ENCODE measurements at places on chromosomes 11 and 22.

- 0 out of 2 replicates have a peak, but pooled peaks cover 2% of the 10 kb centered on the region for H3K27me3 ChIP-seq
- peaks cover 19% of the 10 kb centered on the region for H3K4me1 ChIP-seq
- no peak overlapping the region for H3K27ac ChIP-seq
These were observed 61.1 kb downstream of the NFAM1 start for GRCh38 chr22:42371099-42371498.

DNA sequence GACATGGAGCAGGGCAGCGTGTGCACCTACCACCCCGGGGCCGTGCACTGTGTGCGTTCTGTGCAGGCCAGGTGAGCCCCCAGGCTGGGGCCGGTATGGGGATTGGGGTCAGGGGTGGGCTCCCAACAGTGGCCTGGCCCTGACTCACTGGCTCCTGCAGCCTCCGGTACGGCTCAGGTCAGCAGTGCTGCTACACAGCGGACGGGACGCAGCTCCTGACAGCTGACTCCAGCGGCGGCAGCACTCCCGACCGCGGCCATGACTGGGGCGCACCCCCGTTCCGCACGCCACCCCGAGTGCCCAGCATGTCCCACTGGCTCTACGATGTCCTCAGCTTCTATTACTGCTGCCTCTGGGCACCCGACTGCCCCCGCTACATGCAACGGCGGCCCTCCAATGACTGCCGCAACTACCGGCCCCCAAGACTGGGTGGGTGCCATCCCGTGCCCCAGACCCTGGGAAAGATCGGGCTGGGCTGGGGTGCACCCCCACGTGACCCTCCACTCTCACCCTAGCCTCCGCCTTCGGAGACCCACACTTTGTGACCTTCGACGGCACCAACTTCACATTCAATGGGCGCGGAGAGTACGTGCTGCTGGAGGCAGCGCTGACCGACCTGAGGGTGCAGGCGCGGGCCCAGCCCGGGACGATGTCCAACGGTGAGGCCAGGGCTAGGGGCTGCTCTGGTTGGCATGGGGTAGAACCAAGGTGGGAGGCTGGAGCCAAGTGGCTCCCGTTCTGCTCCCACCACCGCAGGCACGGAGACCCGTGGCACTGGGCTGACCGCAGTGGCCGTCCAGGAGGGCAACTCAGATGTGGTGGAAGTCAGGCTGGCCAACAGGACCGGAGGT is 4.4 kb downstream of the SUSD2 start:
- H3K4me1 ChIP-seq, result peaks cover 8% of the 10 kb centered on the region
- H3K4me3 ChIP-seq, result no peak overlapping the region
- H3K27ac ChIP-seq, result no peak overlapping the region
- DNase-seq, result no peak

- no peaks in the 10 kb centered on the region for H3K27me3 ChIP-seq
- H3K4me3 ChIP-seq, result no peak overlapping the region
- no peak for DNase-seq
- no peak overlapping the region for H3K27ac ChIP-seq
These were observed 81.9 kb downstream of the LRRC32 start for GRCh38 chr11:76588455-76589325.

DNA sequence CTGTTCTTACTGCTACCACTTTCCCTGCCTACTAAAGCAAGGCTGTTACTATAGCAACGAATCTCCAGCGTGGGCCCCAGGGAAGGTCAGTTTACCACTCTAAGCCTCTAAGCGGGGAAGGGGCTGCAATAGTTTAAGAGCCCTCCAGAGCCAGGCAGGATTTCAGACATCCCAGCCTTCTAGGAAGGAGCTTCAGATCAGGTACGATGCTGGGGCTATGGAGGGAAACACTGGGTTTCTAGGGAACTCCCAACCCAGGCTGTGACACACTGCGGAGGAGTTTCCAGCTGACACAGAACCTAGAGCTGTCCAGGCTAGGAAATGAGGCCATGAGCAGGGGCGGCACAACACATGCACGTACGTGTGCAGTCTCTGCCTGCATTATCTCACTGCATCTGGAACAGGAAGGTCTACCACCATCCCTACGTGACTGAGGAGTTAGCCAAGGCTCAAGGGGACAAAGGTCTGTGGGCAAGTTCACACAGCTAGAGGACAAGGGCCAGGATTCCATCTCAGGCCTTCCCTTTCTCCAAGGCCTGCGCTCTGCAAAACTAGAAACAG is 20.4 kb downstream of the HPS4 start:
- H3K27ac ChIP-seq, result no peak overlapping the region
- no peak for DNase-seq
- H3K4me1 ChIP-seq, result 0 out of 2 replicates have a peak, but pooled peaks cover 7% of the 10 kb centered on the region
- no peaks in the 10 kb centered on the region for H3K27me3 ChIP-seq
- peaks cover 28% of the 10 kb centered on the region for H3K36me3 ChIP-seq
- H3K4me3 ChIP-seq, result no peak overlapping the region

GRCh38 chr11:121236115-121237001 is 56.2 kb upstream of the SC5D start:
- no peaks in the 10 kb centered on the region for H3K27me3 ChIP-seq
- no peak overlapping the region for H3K4me3 ChIP-seq
- no peak for DNase-seq
- H3K4me1 ChIP-seq, result peaks cover 5% of the 10 kb centered on the region
- no peak overlapping the region for H3K27ac ChIP-seq

DNA sequence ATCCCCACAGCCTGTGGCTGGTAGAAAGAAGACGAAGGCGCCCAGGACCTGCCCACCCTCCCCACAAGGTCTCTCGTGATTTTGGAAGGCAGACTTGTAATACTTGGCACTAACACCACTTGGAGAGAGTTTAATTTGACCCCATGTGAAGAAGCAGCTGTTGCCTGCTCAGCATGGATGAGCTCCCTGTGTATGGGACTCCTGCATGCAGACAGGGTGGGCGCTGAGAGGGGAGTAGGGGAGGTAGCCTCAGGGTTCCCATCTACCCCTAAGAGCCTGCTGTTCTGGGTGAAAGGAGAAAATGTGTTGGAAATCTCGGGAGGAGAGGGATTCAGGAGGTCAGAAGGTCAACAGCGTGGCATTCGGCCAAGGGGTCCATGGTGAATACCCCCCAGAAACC is 625.9 kb downstream of the TBC1D22A start:
- no peak overlapping the region for H3K4me3 ChIP-seq
- no peak for DNase-seq
- H3K4me1 ChIP-seq, result no peaks in the 10 kb centered on the region
- no peaks in the 10 kb centered on the region for H3K36me3 ChIP-seq
- H3K27me3 ChIP-seq, result no peaks in the 10 kb centered on the region
- H3K27ac ChIP-seq, result no peak overlapping the region

GRCh38 chr22:43928468-43928867 is 4.9 kb downstream of the PNPLA3 start:
- H3K27ac ChIP-seq, result no peak overlapping the region
- DNase-seq, result no peak
- no peaks in the 10 kb centered on the region for H3K36me3 ChIP-seq
- H3K27me3 ChIP-seq, result no peaks in the 10 kb centered on the region
- no peak overlapping the region for H3K4me3 ChIP-seq

GRCh38 chr11:66240781-66241136 is 27.7 kb upstream of the RAB1B start:
- no peak overlapping the region for H3K4me3 ChIP-seq
- no peak for DNase-seq
- peaks cover 10% of the 10 kb centered on the region for H3K36me3 ChIP-seq
- H3K27me3 ChIP-seq, result no peaks in the 10 kb centered on the region

DNA sequence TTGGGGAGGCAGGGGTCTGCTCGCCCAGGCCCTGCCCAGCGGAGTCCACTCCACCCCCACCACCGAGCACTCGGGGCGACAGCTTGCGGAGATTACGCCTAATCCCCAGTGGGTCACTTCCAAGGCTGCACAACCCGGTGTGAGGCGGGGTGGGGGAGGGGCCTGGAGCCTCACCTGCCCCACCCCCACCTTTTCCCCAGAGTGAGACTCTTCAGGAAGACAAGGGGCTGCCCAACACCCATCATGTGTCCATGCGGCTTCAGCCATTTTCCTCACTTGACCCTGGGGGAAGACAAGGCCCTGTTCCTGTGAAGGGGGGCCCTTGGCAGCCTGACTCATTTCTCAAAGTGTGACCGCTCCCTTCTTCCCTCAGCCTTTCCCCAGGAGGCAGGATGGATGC is 12.5 kb downstream of the SYNGR1 start:
- peaks cover 41% of the 10 kb centered on the region for H3K4me1 ChIP-seq
- H3K27ac ChIP-seq, result no peak overlapping the region
- H3K27me3 ChIP-seq, result no peaks in the 10 kb centered on the region
- H3K4me3 ChIP-seq, result no peak overlapping the region
- DNase-seq, result no peak
- H3K36me3 ChIP-seq, result no peaks in the 10 kb centered on the region

- H3K36me3 ChIP-seq, result no peaks in the 10 kb centered on the region
- H3K4me3 ChIP-seq, result peak overlapping the region; percentile 76
- H3K4me1 ChIP-seq, result peaks cover 22% of the 10 kb centered on the region
- H3K27me3 ChIP-seq, result no peaks in the 10 kb centered on the region
- H3K27ac ChIP-seq, result peak overlapping the region; percentile 85
These were observed 1.5 kb downstream of the CHEK1 start for GRCh38 chr11:125626288-125626950.

GRCh38 chr22:42960531-42961399 is 54.2 kb downstream of the PACSIN2 start:
- H3K4me3 ChIP-seq, result no peak overlapping the region
- H3K36me3 ChIP-seq, result no peaks in the 10 kb centered on the region
- no peaks in the 10 kb centered on the region for H3K27me3 ChIP-seq
- no peak for DNase-seq
- H3K27ac ChIP-seq, result no peak overlapping the region

- H3K4me3 ChIP-seq, result no peak overlapping the region
- peaks cover 3% of the 10 kb centered on the region for H3K4me1 ChIP-seq
- no peak overlapping the region for H3K27ac ChIP-seq
These were observed 34.6 kb downstream of the PARVG start for GRCh38 chr22:44215287-44215686.

DNA sequence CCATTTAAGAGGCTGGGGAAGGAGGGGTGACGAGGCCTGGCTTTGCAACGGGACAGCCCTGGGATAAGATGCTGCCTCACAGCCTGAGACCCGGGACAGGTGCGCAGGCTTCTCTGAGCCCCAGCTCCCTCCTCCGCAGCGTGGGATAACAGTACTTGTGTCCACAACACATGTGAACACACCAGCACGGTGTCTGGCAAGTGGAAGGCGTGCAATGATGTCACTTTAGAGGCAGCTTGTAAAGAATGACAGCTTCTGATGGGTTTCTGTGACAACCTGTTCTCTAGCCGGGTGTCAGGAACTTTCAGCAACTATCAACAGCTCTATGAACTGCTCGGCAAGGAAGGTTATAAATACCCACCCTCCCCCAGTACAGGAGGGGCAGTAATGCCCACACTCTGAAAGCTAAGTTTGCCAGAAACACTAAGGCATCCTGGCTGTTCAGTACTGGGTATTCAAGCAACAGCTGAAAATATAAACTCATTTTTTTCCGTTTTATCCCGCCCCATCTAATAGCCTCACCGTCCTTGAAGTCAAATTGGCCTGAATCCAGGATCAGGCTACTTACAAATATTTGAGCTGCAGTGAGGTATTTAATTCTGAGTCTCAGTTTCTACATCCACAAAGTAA is 59.7 kb downstream of the MYH9 start:
- peak overlapping the region; percentile 35 for H3K27ac ChIP-seq
- H3K27me3 ChIP-seq, result no peaks in the 10 kb centered on the region
- no peak for DNase-seq
- peaks cover 17% of the 10 kb centered on the region for H3K36me3 ChIP-seq
- H3K4me3 ChIP-seq, result no peak overlapping the region
- peaks cover 46% of the 10 kb centered on the region for H3K4me1 ChIP-seq

DNA sequence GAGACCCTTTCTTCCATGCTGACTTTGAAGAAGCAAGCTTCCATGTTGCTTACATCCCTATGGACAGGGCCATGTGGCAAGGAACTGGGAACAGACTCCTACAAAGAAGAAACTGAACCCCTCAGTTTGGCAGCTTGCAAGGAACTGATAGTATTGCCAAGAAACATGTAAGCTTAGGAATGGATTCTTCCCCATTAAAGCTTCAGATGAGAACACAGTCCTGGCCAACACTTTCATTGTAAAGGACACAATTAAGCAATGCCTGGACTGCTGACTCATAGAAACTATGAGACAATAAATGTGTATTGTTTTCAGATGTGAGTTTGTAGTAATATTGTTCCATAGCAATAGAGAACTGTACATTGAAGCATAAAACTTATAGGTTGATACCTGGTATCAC is 82.4 kb downstream of the AASDHPPT start:
- H3K27ac ChIP-seq, result no peak overlapping the region
- no peaks in the 10 kb centered on the region for H3K27me3 ChIP-seq
- peak overlapping the region; percentile 52 for H3K4me3 ChIP-seq
- no peak for DNase-seq
- H3K4me1 ChIP-seq, result peaks cover 11% of the 10 kb centered on the region

GRCh38 chr11:20444535-20444934 is 57.0 kb downstream of the PRMT3 start:
- no peaks in the 10 kb centered on the region for H3K27me3 ChIP-seq
- H3K4me1 ChIP-seq, result no peaks in the 10 kb centered on the region
- no peak overlapping the region for H3K4me3 ChIP-seq
- no peak for DNase-seq
- no peak overlapping the region for H3K27ac ChIP-seq

DNA sequence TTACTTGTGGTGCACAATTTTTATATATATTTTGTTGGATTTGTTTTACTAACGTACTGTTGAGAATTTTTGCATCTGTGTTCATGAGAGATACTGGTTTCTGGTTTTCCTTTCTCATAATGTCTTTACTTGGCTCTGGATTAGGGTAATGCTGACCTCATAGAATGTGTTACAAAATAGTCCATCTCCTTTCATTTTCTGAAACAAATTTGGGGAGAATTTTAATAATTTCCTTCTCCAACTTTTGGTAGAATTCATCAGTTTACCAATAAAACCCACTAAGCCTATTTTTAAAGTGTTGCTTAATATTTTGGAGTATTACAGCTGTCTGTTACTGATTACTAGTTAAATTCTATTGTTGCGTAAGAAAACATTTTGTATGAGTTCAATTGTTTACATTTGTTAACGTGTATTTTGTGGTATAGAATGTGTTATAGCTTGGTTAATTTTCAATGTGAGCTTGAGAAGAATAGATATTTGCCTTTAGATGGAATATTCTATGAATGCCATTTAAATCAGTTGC is 11.5 kb downstream of the TRIM22 start:
- no peaks in the 10 kb centered on the region for H3K27me3 ChIP-seq
- no peak overlapping the region for H3K27ac ChIP-seq

GRCh38 chr22:40055143-40055883 is 60.6 kb downstream of the FAM83F start:
- H3K27ac ChIP-seq, result peak overlapping the region; percentile 56
- H3K27me3 ChIP-seq, result no peaks in the 10 kb centered on the region
- DNase-seq, result peak; percentile 58
- peak overlapping the region; percentile 38 for H3K4me3 ChIP-seq
